ENCODE measurements at places on chromosomes 16 and 17. TPM values are rescaled to one million over a fixed set of nuclear protein-coding genes. Genes with fewer than 3 reads are reported as not detected.
A peak's percentile ranks its signal among the peaks of the same experiment; 100 is the strongest.

GRCh38 chr16:27237219-27238015 is 31.2 kb downstream of the NSMCE1 start:
- DNase-seq, result peak; percentile 71

DNA sequence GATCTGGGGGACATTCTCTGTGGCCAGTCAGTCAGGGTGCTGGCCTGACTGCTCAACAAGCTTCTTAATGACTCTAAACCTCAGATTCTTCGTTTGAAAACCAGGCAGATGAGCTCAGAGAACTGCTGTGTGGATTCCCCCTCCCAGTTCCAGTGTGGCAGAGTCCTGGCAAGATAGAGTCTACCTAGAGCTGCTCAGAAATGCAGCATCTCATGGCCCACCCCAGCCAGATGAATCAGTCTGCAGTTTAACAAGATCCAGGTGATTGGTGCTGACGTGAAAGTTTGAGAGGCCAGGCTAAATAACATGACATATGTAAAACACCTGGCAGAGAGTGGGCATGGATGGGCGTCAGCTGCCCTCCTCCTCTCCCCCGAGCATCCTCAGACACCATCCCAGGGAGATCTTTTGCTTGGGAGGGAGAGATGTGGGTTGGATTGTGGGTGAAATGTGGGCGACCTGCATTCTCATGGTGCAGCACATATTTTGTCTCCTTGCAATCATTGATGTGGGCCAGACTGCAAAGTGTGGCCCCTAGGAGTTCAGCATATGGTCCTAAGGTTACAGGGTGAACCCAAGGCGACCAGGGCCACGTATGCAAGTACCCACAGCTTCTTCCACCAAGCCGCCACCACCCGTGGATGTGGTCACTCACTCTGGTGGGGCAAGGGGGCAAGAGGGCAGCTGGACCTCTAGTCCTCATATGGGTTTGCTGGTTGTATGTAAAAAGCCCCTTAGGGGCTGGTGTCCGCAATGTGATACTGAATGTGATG is 19.5 kb downstream of the SOCS3 start:
- DNase-seq, result no peak

APPBP2 gene
- total RNA-seq, result 58.1 TPM

- peak; percentile 67 for DNase-seq
These were observed 646 bp downstream of the HIC1 start for GRCh38 chr17:2055292-2056205.

SPATA22 gene
- 0.17 TPM for total RNA-seq

VTN gene
- total RNA-seq, result 0.51 TPM

GRCh38 chr16:31050280-31051030 is 17.1 kb downstream of the STX4 start:
- DNase-seq, result peak; percentile 14

GRCh38 chr16:31129568-31130335 is 5.8 kb downstream of the PRSS8 start:
- DNase-seq, result peak; percentile 51

GRCh38 chr17:27848931-27849330 is 44.2 kb downstream of the LYRM9 start:
- no peak for DNase-seq

ITGAX gene
- under 0.01 TPM for total RNA-seq

ABCA10 gene
- 2.8 TPM for total RNA-seq

DNA sequence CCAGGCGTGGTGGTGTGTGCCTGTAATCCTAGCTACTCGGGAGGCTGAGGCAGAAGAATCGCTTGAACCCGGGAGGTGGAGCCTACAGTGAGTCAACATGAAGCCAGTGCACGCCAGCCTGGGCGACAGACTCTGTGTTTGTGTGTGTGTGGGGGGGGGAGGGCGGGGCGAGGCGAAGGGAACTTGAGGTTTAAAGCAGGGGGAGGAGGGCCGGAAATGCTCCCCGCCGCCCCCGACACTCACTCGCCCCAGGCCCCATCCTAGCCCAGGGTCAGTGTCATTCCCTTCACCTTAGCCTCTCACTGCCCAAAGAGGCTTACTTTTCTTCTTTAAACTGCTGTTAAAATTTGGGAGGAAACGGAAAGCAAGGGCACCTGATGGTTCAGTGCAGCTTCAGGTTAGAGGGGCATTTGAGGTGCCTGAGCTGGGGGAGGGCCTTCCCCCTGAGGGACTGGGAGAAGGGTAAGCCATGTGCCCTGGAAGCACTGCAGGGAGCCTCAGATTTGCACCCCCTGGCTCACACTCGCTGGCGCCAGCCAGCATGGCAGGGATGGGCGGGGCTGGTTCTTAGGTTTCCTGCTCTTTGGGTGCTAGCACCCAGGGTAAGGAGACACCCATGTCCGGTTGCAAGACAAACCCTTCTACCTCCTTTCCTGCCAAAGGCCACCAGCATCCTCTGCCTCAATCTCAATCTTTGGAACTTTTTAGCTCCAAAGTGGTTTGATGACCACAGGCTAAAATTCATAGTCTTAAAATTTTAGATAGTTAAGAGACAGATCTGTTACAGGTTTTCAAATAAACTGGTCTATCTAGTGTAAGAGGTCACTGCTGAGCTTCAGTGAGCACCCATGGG is 2.2 kb upstream of the LIMD2 start:
- no peak for DNase-seq

GRCh38 chr17:76397687-76398522 is 13.5 kb downstream of the SPHK1 start:
- DNase-seq, result peak; percentile 72

RCVRN gene
- total RNA-seq, result not detected
